ENCODE measurements at places on chromosomes 5 and 9. TPM values are rescaled to one million over a fixed set of nuclear protein-coding genes. Genes with fewer than 3 reads are reported as not detected.

Gene ADGRV1
- 1.5 TPM for total RNA-seq

Gene RANBP17
- 22.5 TPM for total RNA-seq

Gene CDKN2A
- total RNA-seq: 21.2 TPM

Gene FAM78A
- total RNA-seq: 1.4 TPM

Gene TPPP
- total RNA-seq: 0.07 TPM

Gene HTR4
- not detected for total RNA-seq

Gene SLC36A2
- not detected for total RNA-seq

Gene FUT7
- not detected for total RNA-seq

Gene AGXT2
- not detected for total RNA-seq

Gene CNTLN
- total RNA-seq: 10.9 TPM

Gene INSL4
- not detected for total RNA-seq

Gene WNK2
- 3.3 TPM for total RNA-seq
